ENCODE measurements at places on chromosomes 7 and 10. TPM values are rescaled to one million over a fixed set of nuclear protein-coding genes. Genes with fewer than 3 reads are reported as not detected.
A peak's percentile ranks its signal among the peaks of the same experiment; 100 is the strongest.

Gene PNLIPRP2
- not detected for total RNA-seq

Gene CD36
- 421 TPM for total RNA-seq

Gene TMEM178B
- total RNA-seq: 48.7 TPM

Gene SRI
- 42.5 TPM for total RNA-seq

GRCh38 chr10:5284311-5285057, 80.3 kb upstream of the UCN3 start:
- no peak for DNase-seq

Gene GHRHR
- total RNA-seq: not detected

DNA sequence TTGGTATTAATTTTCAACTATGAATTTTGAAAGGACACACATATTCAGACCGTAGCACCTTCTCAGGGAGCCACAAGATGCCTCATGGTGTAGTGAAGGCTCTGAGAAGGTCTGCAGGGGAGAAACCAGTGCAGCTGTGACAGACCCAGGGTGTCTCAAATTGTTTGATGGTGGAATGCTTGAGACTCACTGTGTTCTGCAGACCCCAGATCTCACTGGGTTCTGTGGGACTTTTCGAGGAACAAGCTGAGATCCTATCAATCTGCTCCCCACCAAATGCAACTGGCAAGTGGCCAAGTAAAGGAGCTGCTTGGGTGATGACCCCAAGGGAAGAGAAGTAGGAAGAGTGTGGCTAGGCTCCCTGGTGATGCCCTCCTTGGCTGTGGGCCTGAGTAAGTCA, 130.5 kb upstream of the UNC5B start:
- DNase-seq: peak; percentile 47

Measured in right atrium auricular region (tissue), 2 donors.